Stimulated activated CD8-positive, alpha-beta memory T cell treated with anti-CD3 and anti-CD28 coated beads, Interleukin-12 subunit alpha, Interleukin-12 subunit beta, amount 100 ng/mL, for 1 hour (primary cell): ENCODE measurements at places on chromosomes 5 and 9.

GRCh38 chr9:17422994-17423680 lies 155.7 kb upstream of the SH3GL2 start:
- no peak for DNase-seq

DNA sequence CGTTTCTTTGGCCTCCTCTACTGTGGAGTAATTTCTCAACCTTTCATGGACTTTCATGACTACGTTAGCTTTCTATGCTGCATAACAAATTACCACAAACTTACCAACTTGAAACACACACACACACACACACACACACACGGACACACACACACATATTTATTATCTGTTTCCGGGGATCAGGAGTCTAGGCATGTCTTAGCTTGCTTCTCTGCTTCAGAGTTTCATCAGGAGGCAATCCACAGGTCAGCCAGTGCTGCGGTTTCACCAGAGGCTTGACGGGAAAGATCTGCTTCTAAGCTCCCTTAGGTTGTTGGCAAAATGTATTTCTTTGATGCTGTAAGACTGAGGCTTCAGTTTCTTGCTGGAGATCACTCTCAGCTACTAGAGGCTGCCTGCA lies 59.0 kb upstream of the C9orf72 start:
- DNase-seq = no peak

DNA sequence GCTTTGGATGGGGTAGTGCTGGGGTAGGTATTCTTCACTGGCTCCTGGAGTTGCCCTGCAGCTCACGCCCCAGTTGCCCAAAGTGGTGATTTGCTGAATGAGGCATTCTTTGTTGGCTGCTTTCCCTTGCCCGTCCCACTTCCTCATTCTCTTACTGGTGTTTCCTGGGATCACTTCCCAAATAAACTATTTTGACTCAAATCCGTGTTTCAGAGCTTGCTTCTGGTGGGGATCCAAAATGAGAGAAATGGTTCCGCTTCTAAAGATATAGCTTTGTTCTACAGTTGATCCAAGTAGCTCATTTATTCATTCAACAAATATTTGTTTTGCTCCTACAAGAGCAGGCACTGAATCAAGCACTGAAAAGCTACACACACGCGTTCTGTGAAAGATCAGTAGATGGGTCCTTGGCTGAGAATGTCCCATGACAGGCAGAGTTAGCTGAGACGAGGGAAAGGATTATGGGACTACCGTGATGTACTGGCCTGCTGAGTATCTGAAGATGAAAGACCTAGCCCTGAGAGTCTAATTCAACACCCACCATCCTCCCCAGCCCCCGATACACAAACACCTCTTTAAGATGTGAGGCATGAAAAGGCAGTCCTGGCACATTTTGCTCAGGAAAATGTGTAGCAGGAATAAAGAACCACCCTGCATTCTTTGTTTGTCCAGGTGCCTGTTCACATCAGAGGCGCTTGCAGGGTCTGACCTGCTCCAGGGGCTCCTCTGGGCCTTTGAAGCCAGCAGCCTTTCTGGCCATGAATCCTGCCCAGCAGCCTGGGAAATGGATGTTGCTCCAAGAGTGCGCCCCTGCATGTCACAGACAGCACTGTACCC lies 143.1 kb upstream of the RANBP3L start:
- no peak for DNase-seq

DNA sequence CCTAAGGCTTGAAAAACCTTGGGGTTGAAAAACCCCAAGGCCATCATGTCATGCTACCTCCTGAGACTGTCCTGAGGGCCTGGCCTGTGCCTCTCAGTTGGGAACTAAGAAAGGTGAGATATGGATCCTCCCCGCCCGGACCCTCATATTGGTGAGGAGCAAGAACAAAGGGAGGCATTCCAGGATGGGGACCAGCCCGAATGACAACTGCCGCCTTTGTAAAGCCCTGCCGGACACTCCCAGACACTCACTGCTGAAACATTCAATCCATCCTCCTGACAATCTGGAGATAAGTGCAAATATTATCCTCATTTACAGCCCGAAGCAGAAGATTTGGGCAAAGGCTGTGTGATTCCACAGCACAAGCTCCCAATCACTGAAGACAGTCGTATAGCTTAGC lies 298.3 kb downstream of the NSG2 start:
- no peak for DNase-seq

- DNase-seq = no peak
Measured at GRCh38 chr5:60365001-60365400, 335.0 kb downstream of the DEPDC1B start.

DNA sequence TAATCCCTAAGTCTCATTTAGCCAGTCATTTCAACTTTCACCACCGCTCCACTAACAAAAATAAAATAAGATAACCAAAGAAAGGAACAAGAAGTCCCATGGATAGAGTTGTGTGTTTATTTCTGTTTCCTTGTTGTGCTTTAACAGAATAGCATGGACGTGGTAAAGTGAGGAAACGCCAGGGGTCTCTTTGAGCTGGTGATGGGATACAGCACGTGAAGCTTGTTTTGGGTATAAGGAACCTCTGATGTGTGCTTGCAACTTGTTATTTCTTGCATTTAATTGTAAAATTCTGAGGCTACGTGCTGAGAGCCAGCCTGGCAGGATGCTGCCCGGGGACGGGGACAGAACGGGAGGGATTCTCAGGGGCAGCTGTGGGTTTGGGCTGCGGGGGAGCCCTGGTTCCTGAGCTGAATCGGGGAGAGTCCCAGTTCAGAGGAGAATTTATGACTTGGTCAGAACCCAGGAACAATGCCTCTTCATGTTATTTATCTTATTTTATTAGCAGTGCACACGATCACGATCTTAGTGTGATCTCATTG lies 63.4 kb downstream of the ANKRD33B start:
- DNase-seq = no peak

GRCh38 chr5:115733607-115734006 lies 82.9 kb downstream of the CDO1 start:
- no peak for DNase-seq

GRCh38 chr5:150078802-150079689 lies 7.3 kb downstream of the CSF1R start:
- DNase-seq = no peak

GRCh38 chr5:88159591-88159990 lies 109.1 kb downstream of the TMEM161B start:
- no peak for DNase-seq

GRCh38 chr9:96490534-96491078 lies 40.6 kb downstream of the HABP4 start:
- no peak for DNase-seq

DNA sequence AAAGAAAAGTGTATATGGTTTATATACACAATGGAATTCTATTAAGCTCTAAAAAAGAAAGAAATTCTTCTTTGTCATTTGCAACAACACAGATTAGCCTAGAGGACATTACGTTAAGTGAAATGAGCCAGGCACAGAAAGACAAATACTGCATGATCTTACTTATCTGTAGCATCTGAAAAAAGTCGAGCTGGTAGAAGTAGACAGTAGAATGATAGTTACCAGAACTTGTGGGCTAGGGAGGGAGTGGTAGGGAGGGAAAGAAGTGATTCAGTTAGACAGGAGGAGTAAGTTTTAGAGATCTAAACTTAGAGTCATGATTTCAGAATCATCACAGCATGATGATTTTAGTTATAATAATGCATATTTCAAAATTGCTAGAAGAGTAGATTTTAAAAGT lies 184.6 kb downstream of the TLE4 start:
- no peak for DNase-seq

DNA sequence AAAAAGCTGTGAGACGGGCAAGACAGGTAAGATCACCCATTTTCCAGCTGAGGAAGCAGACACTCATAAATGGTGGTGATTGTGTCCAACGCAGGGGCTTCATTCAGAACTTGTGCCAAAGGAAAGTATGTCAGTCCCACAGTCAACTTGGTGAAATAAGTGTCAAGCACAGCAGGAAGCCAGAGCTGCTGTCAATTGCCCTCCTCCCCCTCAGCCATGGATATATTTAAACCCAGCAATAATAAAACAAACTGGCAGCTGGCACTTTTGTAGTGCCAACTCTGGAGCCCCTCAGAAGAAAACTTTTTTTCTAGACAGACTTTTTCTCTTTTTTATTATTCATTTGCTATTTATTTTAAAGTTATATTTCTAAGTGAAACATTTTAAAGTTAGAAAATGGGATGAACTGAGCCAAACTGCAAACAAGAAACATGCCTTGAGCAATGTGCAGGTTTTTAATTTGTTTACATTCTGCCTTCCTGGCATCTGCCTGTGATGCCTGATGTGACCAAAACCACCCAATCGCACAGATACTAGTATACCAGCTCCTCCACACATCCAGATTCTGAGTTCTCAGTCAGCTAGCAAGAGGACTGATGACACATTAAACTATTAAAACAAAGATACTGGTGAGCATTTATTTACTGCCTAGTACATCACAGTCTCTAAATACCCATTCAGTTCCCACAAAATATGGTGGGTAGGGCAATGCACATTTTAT lies 17.0 kb downstream of the DMAC1 start:
- DNase-seq = no peak

- DNase-seq = no peak
Measured at GRCh38 chr5:85500869-85501268, 1116.2 kb upstream of the EDIL3 start.

GRCh38 chr5:122985006-122985700 lies 51.4 kb downstream of the PPIC start:
- DNase-seq = no peak

DNA sequence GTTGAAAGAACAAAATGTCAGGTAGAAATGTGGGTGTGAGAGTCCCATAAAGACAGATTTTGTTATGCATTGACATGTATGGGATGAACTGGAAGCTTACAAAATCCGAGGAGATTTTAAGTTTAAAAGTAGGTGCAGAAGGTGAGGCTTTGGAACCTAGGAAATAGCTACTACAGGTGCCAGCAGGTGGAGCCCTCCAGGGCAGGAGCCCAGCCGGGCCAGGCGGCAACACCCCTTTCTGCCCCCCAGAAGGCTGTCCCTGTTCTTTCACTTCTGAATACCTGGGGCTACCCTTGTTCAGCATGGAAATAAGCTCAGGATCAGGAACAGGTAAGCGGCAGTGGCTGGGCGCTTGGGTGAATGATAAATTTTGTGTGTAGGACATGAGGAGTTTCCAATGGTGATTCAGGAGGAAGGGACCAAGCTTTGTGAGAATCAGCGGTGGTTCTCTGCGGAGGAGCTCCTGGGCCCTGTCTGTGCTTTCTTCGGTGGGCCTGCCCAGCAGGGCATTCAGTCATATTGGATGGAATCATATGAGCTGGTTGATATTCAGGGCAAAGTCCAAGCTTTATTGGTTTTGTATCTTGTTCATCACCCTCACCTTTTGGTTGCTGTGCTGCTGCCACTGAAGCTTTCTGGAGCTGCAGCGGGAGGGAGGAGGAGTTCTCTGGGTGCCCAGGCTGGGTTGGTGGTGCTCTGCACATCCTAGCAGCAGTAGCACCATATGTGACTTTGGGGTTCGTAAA lies 12.3 kb downstream of the PCBD2 start:
- DNase-seq = no peak

DNA sequence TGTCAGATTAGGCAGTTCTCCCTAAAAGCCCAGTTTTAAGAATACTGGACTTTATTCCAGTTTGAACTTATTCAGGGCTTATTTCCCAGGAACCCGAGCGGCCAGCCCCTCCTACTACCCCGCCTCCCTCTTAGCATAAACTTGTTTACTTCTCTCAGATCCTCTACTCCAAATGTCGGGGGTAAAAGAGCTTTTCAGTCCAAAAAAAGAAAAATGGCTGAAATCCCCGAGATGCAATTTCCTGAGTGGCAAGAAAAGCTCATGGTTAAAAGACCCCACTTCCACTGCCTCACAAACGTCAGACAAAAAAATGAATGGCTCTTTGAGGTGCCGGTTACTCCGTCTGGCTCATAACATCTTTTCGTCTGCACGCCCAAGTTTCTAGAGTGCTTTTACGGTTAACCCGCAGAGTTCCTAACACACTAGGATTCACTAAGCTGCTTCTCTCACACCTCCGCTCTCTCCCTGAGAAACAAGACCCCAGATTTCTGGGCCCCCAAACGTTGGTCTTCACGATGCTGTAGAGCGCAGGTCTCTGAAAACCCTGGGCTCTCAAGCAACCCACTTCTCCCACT lies 402 bp downstream of the BRD8 start:
- DNase-seq = no peak

DNA sequence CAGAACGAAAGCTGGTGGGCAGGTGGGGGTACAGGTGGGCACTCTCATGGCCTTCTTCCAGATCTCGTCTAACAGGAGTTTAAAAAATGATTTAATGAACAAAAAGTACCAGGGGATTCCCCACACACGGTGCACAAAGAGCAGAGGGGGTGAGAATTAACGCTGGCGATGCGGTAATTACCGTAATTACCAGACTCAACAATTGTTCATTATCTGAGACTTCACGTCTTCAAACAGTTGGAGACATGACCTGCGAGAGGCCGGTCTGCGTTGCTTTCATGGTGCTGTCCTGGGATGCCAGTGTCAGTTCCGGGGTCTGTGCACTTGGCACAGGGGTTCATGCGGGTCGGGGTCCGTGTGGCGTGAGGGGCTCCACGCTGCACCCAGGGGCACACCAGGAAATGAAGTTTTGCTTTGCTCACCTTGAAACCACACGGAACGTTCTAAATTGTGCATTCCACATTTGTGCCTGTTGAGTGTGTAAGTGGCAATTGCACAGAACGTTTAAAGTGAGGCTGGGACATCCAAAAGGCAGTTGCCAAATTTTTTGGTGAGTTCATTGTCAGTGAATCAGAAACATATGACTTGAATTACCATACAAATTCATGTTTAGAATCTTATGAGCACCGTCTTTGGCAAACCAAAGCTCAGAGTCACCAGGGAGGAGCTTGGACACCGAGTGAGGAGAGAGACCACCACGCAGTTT lies 256.4 kb upstream of the IRX1 start:
- DNase-seq = no peak

DNA sequence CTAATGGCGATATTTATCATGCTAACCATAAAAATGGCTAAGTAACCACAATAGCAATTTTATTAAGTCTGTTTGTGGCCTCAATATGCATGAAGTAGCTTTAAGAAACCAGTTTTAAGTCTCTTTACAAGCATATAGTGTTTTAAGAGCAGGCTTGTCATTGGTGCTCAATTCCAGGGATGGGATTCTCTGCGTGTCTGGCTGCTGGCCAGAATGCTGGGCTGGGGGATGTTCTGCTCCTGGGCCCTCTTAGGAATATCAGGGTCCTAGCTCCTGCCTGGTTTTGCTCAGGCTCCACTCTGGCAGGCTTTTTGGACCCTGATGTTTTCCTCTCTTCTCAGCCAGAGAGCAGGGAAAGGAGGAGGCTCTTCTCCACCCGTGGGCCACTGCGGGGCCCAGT lies 127.2 kb downstream of the PDE8B start:
- no peak for DNase-seq

DNA sequence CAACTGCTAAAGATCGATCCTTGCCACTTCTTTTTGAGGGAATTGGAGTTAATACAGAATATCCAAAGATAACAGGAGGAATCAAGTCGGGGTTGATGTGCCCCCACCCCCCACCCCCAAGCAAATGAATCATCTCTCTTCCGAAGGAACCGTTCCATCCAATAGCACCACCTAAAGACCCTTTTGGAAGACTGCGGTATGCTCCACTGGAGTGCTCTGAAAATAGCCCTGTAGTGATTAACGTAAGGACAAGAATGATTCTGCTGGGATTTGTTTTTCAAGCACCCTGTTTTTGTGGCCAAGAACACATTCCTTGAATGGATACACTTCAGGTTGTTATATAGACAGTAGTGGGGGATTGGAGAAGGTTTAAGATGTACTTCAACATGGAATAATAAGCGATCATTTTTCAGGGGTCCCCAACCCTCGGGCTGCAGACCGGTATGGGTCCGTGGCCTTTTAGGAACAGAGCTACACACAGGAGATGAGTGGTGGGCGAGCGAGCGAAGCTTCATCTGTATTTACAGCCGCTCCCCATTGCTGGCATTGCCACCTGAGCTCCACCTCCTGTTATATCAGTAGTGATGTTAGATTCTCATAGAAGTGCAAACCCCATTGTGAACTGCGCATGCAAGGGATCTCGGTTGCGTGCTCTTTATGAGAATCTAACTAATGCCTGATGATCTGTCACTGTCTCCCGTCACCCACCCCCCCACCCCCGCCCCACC lies 44.5 kb upstream of the TMEM252 start:
- no peak for DNase-seq
